ENCODE measurements at places on chromosomes 13 and 19. TPM values are rescaled to one million over a fixed set of nuclear protein-coding genes. Genes with fewer than 3 reads are reported as not detected.

GRCh38 chr19:7483720-7484201 lies 5.1 kb downstream of the PEX11G start:
- no peak overlapping the region for H3K4me3 ChIP-seq
- DNase-seq, result no peak
- H3K36me3 ChIP-seq, result no peaks in the 10 kb centered on the region
- H3K27me3 ChIP-seq, result no peaks in the 10 kb centered on the region
- H3K4me1 ChIP-seq, result no peaks in the 10 kb centered on the region

ZNF709 gene
- total RNA-seq, result 1.8 TPM

DNA sequence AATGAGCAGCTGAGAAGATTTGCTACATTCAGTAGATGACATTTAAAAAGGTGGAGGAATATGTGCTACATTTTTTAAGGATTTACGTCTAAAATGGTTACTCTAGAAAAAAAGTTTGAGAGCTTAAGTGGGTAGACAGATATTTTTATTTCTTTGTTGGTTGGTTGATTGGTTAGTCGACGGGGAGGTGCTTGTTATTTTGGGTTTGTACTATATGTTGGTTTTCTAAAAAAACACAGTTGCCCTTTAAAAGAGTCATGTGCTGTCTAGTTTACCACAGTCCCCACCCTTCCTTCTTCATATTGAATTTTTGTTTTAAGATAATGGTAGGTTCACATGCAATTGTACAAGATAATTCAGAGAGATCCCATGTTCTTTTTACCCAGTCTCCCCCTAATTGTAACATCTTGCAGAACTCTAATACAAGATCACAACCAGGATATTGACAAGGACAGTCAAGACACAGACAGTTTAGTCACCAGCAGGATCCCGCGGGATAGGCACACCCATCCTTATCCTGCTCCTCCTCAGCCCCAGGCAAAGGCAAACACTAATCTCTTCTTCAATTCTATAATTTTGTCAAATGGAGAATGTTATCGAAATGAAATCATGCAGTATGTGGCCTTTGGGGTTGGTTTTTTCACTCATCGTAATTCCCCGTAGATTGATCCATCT lies 171.4 kb downstream of the FOXO1 start:
- H3K27ac ChIP-seq, result no peak overlapping the region
- no peak overlapping the region for H3K4me3 ChIP-seq
- no peak for DNase-seq

- DNase-seq, result peak; percentile 60
- peak within 1 kb of the TSS; percentile 85 for H3K4me3 ChIP-seq
- no peaks in the 10 kb centered on the region for H3K27me3 ChIP-seq
- H3K27ac ChIP-seq, result peak within 1 kb of the TSS; percentile 96
- H3K36me3 ChIP-seq, result no peaks in the 10 kb centered on the region
- H3K4me1 ChIP-seq, result peaks cover 22% of the 10 kb centered on the region
Measured at GRCh38 chr13:20525601-20526544, at the start of gene CRYL1. TSS of gene CRYL1 (minus strand) at chr13:20525857. CDS start at chr13:20525794, 63 bp downstream.

CASP14 gene
- not detected for total RNA-seq

- H3K4me3 ChIP-seq, result no peak overlapping the region
- DNase-seq, result peak; percentile 71
- no peaks in the 10 kb centered on the region for H3K27me3 ChIP-seq
Measured at GRCh38 chr13:105721016-105721415, 814.4 kb downstream of the EFNB2 start.

DNA sequence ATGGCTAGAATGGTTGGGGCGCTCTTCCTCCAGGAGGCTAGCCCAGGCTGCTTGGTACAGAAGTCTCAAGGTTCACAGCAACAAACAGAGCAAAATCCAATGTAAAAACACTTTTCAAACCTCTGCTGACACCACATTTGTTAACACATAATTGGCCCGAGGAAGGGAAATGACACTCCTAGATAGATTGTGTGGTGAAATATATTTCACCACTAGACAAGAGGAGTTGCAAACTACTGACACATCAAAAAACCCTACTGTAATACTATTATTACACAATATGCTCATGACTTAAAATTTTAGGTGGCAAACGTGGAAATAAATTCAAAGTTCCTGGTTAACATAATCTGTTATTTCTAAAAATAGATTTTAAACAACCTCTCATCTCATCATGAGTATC lies 643.6 kb downstream of the PCDH9 start:
- no peaks in the 10 kb centered on the region for H3K4me1 ChIP-seq
- no peak overlapping the region for H3K4me3 ChIP-seq
- no peak overlapping the region for H3K27ac ChIP-seq
- no peaks in the 10 kb centered on the region for H3K36me3 ChIP-seq

GRCh38 chr19:23788411-23788810 lies 29.7 kb upstream of the ZNF681 start:
- no peak overlapping the region for H3K4me3 ChIP-seq
- H3K4me1 ChIP-seq, result no peaks in the 10 kb centered on the region
- no peaks in the 10 kb centered on the region for H3K27me3 ChIP-seq
- no peaks in the 10 kb centered on the region for H3K36me3 ChIP-seq
- DNase-seq, result no peak

- no peak for DNase-seq
- peaks cover 85% of the 10 kb centered on the region for H3K36me3 ChIP-seq
- no peak overlapping the region for H3K27ac ChIP-seq
- H3K4me1 ChIP-seq, result peaks cover 6% of the 10 kb centered on the region
- no peak overlapping the region for H3K4me3 ChIP-seq
Measured at GRCh38 chr13:98451676-98452470, 125.0 kb downstream of the STK24 start.

DNA sequence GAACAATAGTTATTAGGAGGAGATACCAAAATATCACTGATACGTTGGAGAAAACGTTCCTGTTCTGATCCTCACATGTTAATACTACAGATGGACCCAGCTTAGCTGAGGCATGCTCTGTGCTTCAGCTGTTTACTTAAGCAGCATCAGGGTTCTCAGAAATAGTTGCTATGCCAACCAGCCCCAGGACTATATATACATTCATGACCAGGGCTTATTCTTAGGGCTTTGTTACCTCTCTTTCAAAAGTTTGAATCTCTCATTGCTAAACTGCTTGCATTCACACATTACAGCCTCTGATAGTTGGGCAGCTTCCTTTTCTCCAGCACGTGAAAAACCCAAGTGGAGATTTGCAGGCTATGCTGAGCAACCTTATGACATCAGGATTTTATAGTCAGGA lies 800.4 kb downstream of the DIAPH3 start:
- no peak overlapping the region for H3K4me3 ChIP-seq
- H3K36me3 ChIP-seq, result no peaks in the 10 kb centered on the region
- DNase-seq, result no peak
- no peak overlapping the region for H3K27ac ChIP-seq

DNA sequence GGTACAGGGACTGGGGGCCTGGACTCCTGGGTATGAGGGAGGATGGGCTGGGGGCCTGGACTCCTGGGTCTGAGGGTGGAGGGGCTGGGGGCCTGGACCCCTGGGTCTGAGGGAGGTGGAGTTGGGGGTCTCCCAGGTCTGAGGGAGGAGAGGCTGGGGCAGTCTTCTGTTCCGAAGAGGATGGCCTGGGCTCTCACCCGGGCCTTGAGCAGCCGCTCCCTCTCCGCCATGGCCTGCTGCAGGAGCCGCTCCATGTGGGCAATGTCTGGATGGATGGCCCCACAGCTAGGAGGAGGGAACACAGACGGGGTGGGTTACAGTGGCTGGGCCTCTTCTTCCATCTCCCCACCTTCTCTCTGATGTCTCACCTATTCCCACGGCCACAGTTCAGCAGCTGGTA lies 18.1 kb downstream of the PHLDB3 start:
- no peak for DNase-seq
- no peak overlapping the region for H3K4me3 ChIP-seq
- no peak overlapping the region for H3K27ac ChIP-seq
- H3K36me3 ChIP-seq, result no peaks in the 10 kb centered on the region

DNA sequence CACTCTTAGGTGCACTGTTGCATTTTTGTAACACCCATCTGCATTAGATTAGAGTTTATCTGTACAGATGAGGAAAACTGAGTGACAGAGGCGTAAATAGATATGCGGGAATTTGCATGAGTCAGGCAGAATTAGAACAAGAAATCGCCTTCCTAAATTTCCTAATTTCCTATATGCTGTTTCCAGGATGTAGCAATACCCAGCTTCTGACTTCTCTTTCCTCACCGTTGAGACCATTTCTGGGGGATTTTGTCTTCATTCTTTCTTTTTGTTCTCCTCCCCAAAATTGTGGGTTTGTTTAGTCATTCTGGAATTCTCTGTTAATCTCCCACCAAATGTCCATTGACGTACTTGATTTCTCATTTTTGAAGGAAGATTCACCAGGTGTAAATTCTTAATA lies 10.6 kb upstream of the ZNF792 start:
- H3K4me1 ChIP-seq, result peaks cover 32% of the 10 kb centered on the region
- peak overlapping the region; percentile 8 for H3K4me3 ChIP-seq
- no peaks in the 10 kb centered on the region for H3K36me3 ChIP-seq
- no peaks in the 10 kb centered on the region for H3K27me3 ChIP-seq
- no peak for DNase-seq
- H3K27ac ChIP-seq, result no peak overlapping the region

DNA sequence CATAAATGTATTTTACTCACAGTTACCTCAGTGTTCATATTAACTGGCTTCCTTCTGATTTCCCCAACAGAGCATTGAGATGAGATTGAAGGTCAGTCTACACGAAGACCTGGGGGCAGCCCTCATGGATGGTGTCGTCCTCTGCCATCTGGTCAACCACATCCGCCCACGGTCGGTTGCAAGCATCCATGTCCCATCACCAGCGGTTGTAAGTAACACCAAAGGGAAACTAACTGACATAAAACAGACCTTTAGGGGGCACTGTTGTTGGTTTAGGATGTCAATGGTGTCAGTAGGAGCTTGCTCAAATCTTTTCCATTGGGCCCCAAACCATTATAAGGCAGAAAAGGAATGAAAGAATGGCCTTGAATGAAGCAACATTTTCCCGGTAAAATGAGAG lies 68.2 kb downstream of the ESD start:
- H3K27ac ChIP-seq, result no peak overlapping the region
- no peak overlapping the region for H3K4me3 ChIP-seq
- no peaks in the 10 kb centered on the region for H3K27me3 ChIP-seq
- no peaks in the 10 kb centered on the region for H3K4me1 ChIP-seq

CBY2 gene
- total RNA-seq, result not detected

DNA sequence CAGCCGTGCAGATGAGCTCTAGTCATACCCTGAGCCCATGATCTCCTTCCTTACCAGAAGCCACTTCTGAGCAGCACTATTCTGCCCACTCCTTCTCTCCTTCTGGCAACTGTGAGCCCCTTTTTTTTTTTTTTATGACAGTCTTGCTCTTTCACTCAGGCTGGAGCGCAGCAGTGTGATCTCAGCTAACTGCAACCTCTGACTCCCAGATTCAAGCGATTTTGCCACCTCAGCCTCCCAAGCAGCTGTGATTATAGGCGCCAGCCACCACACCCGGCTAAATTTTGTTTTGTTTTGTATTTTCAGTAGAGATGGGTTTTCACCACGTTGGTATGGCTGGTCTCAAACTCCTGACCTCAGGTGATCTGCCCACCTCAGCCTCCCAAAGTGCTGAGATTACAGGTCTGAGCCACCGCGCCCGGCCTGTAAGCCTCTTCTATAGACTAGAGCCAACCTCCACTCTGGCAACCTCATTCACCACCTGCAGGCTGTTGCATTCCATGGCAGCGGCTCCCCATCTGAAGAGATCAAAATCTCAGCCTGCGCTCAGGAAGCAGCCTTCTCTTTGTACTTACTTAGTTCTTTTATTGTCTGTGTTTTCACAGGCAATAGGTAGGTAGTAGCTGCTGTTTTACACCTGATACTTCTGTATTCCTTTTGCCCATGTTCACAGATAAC lies 34.8 kb upstream of the NDFIP2 start:
- DNase-seq, result no peak
- H3K36me3 ChIP-seq, result no peaks in the 10 kb centered on the region
- no peaks in the 10 kb centered on the region for H3K27me3 ChIP-seq
- H3K4me1 ChIP-seq, result no peaks in the 10 kb centered on the region

DNA sequence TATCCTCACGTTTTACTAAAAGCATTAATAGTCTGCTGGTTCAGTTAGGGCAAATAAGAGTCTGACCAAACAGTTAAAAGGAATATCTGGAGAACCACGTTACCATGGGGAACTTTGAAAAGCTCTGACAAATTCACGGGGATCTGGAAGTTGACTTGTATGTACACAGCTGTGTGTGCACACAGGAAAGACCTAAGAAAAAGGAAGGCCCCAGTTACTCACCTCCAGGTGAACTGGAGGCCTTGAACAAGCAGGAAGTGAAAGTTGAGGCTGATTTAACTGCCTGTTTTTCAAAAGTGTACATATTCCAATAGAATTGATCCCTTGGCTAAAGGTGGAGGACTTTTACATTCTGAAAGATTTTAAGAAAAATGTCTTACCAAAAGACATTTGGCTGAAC lies 1891.6 kb upstream of the PCDH20 start:
- H3K4me1 ChIP-seq, result no peaks in the 10 kb centered on the region
- no peaks in the 10 kb centered on the region for H3K27me3 ChIP-seq

GRIK5 gene
- total RNA-seq, result 0.29 TPM

GRCh38 chr19:8935460-8935859 lies 74.7 kb downstream of the MUC16 start:
- H3K4me1 ChIP-seq, result no peaks in the 10 kb centered on the region
- H3K36me3 ChIP-seq, result no peaks in the 10 kb centered on the region
- H3K27ac ChIP-seq, result no peak overlapping the region
- H3K4me3 ChIP-seq, result no peak overlapping the region
- no peak for DNase-seq

- H3K4me3 ChIP-seq, result no peak overlapping the region
- no peak for DNase-seq
Measured at GRCh38 chr19:51701468-51702100, 8.5 kb downstream of the SPACA6 start.

DNA sequence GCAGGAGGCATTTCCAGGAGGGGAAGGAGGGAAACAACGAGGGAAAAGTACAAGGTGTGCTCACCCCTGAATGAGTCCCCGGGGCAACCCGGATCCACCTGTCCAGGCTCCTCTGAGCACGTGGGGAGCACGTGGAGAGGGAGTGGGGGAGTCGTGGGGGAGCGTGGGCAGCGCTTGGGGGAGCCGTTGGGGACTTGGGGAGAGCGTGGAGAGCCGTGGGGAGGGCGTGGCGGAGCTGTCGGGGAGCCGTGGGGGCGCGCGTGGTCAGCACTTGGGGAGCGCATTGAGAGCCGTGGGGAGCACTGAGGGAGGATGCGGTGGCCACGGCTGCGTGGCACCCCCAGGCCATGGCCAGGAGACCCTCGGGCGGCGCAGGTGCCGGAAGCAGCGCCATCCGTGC lies 52.8 kb downstream of the IRS2 start:
- no peak for DNase-seq
- H3K36me3 ChIP-seq, result no peaks in the 10 kb centered on the region
- H3K27ac ChIP-seq, result no peak overlapping the region
- no peak overlapping the region for H3K4me3 ChIP-seq
- H3K4me1 ChIP-seq, result no peaks in the 10 kb centered on the region

- H3K27me3 ChIP-seq, result no peaks in the 10 kb centered on the region
- no peaks in the 10 kb centered on the region for H3K36me3 ChIP-seq
- no peak overlapping the region for H3K4me3 ChIP-seq
- H3K4me1 ChIP-seq, result peaks cover 7% of the 10 kb centered on the region
- peak overlapping the region; percentile 16 for H3K27ac ChIP-seq
- DNase-seq, result no peak
Measured at GRCh38 chr13:32837973-32838927, 178.0 kb upstream of the KL start.

Measured in left lung (tissue), 14 donors.